ENCODE measurements at places on chromosomes 5 and 9. TPM values are rescaled to one million over a fixed set of nuclear protein-coding genes. Genes with fewer than 3 reads are reported as not detected.

AMBP gene
- 19.5 TPM for polyA plus RNA-seq

DNA sequence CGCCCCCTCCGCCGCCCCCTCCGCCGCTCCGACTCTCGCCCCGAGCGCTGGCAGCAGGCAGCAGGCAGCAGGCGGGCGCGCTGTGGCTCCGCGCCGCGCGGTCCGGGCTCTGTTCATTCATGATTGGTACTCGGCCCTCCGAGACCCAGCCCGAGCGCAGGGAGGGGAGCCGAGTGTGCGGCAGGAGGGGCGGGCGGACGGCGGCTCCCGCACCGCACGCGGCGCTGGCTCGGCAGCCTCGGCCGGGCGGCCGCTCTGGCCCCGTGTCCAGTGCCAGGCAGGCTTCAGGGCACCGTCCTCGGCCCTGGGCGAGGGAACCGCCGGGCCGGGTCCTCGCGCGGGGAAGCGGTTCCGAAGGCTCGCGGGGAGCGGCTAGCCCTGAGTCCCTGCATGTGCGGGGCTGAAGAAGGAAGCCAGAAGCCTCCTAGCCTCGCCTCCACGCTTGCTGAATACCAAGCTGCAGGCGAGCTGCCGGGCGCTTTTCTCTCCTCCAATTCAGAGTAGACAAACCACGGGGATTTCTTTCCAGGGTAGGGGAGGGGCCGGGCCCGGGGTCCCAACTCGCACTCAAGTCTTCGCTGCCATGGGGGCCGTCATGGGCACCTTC is at the start of gene KCNIP1:
KCNIP1 (plus strand) TSS at position 31 of the 607 bp plus-strand sequence.
- no peak for DNase-seq

LIX1 gene
- 0.74 TPM for polyA plus RNA-seq

GRCh38 chr9:82532504-82533180 is 530.3 kb downstream of the RASEF start:
- DNase-seq = no peak

DNA sequence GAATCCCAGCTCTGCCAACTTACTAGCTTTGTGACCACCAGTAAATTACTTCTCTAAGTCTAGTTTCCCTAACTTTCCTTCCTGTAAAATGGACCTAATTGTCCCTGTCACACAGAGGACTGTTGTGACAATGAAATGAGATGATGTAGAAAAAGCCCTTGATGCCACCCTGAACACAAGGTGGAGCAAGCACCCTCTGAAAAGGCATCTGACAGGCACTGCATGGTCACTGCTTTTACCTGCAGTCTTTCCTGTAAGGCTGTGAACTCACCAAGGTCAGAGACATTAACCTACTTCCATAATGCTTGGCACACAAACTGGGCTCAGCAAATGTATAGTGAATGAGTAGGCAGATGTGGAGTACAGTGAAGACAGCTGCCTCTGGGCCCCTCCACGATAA is 6.1 kb downstream of the SLC31A2 start:
- DNase-seq = no peak

ALG2 gene
- polyA plus RNA-seq = 42.8 TPM

- no peak for DNase-seq
These were observed 46.9 kb upstream of the CEP78 start for GRCh38 chr9:78189001-78189400.

FOXD4L3 gene
- not detected for polyA plus RNA-seq

All from left renal pelvis (tissue), 4 donors.